NCI-H2171 (cell line): ENCODE measurements at places on chromosomes 3 and 15.

GRCh38 chr15:94235646-94236045 lies 4.3 kb downstream of the MCTP2 start:
- no peak for DNase-seq

GRCh38 chr3:75294124-75294523 lies 370.0 kb upstream of the FRG2C start:
- DNase-seq, result no peak

GRCh38 chr3:156795890-156796481 lies 30.2 kb upstream of the LEKR1 start:
- DNase-seq, result no peak

DNA sequence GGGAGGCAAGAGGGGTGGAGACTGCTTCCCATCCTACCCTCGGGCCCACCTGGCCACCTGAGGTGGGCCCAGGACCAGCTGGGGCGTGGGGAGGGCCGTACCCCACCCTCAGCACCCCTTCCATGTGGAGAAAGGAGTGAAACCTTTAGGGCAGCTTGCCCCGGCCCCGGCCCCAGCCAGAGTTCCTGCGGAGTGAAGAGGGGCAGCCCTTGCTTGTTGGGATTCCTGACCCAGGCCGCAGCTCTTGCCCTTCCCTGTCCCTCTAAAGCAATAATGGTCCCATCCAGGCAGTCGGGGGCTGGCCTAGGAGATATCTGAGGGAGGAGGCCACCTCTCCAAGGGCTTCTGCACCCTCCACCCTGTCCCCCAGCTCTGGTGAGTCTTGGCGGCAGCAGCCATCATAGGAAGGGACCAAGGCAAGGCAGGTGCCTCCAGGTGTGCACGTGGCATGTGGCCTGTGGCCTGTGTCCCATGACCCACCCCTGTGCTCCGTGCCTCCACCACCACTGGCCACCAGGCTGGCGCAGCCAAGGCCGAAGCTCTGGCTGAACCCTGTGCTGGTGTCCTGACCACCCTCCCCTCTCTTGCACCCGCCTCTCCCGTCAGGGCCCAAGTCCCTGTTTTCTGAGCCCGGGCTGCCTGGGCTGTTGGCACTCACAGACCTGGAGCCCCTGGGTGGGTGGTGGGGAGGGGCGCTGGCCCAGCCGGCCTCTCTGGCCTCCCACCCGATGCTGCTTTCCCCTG lies 2.2 kb upstream of the FES start:
- no peak for DNase-seq

- DNase-seq, result no peak
Measured at GRCh38 chr15:99895956-99896311, 162.7 kb upstream of the LYSMD4 start.

DNA sequence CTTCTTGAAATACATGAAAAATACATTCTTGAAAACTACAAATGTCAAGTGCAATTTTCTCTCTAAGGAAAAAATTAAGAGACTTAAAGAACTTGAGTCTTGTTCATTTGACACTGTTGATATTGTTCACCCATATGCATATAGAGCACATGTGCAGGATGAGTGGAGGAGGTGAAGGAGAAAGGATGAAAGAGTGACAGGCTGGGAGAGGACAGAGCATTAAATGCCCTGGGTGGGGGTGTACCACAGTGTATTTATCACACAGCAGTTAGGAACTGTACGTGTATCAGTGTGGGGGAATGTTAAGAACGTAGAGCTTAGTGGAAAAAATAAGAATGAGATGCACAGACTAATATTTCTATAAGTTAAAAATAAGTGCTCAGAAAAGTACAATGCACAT lies 45.7 kb downstream of the CTDSPL start:
- no peak for DNase-seq

- no peak for DNase-seq
Measured at GRCh38 chr3:31800436-31800835, 180.6 kb downstream of the OSBPL10 start.

DNA sequence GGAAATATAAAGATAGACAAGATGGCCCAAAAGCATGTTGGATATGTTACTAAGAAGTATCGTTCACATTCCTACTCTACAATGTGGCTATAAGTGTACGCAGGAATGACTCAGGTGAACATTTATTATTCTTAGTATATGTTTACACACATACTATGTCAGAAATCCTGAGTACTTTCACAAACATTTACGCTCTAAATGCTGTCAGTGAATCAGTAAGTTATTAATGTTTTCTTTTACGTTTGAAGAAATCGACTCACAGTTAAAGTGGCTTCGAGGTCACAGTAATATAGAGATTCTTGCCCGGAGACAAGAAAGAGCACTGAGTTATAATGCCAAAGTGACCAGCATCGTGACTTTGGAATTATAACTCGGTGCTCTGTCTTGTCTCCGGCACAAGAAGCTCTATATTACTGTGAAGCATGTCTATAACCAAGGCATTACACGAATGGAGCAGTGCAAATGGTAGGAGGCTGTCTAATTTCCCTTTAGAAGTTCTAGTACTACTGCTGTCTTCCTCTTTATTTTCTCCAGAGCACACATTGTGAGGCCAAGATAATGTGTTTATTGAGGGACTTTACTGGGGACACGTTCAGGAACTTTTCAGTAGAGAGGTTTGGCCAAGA lies 61.8 kb upstream of the P3H2 start:
- no peak for DNase-seq

DNA sequence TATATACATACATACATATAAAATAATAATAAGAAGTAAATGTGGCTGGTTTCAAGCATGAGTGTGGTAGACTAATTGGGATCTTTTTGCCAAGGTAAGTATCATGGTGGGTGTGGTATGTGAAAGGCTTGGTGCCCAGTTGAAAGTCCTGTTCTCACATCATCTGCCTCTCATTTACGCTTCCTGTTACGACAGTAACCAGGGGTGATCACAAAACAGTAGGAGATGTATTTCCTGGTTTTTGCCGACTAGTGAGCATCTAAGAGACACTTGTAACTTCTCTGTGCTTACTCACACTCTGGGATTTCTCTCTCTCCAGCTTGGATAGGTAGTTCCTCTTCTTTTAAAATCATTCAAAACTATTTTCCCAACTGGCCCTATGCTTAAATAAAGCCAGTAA lies 1028.3 kb upstream of the NR2F2 start:
- no peak for DNase-seq

GRCh38 chr3:148856384-148856783 lies 8.7 kb upstream of the CPA3 start:
- no peak for DNase-seq
